ENCODE measurements at places on chromosomes 5 and 9. TPM values are rescaled to one million over a fixed set of nuclear protein-coding genes. Genes with fewer than 3 reads are reported as not detected.
A peak's percentile ranks its signal among the peaks of the same experiment; 100 is the strongest.

GRCh38 chr5:171801839-171802238, 16.2 kb downstream of the SMIM23 start:
- DNase-seq = no peak

DNA sequence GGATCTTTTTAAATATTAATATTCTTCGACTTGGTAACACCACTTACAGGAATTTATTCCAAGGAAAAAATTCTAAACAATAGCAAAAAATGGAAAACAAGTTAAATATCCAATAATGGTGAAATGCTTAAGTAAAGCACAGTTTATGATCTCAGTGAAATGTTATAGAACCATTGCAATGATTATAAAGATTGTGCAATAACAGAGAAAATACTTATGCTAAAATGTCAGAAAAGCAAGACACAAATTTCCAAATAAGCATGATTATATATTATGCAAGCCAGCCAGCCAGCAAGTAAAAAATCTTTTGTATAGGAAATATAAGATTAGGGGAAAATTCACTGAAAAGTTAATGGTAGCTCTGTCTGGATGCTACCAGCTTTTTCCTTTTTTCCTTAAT, 102.7 kb upstream of the EFNA5 start:
- no peak for DNase-seq

DNA sequence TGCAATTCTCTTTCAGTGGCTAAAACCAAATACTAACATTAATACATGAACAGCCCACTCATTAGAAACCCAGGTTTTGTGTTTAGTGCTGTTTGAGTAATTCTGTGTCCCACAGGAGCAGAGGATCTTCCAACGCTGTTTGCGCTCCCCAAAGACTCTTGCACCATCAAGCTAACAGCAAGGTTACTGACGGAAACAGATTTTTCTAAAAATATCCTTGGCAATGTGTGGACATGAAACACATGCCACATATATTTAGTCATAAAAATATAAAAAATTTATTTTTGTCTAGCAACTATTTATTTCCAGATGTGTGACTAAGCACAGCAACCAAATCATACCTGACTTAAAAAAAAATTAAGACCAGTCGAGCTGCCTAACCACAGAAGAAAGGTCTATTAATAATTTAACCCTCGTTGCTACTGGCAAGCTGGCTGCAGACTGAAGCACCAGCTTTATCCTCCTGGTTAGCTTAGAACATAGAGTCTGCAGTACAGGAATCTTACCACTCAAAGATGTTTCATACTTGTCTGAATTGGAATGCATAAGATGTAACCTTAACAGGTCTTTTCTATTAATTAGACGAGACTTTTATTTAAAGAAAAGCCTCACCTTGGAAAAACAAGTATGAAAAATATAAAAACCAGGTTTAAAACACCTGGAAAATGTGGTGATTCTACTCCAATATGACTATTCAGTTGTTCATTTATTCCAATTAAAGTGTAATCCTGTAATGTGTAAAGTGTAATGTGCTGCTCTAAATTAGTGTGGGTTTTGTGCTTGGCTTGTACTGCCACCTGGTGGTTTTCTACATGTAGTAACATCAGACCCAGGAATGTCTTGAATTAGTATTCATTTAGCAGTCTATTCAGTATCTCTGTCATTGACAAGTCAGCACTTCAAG, 272.5 kb downstream of the EPB41L4A start:
- DNase-seq = peak; percentile 70

GRCh38 chr5:134463991-134464760, 52.5 kb upstream of the CDKN2AIPNL start:
- DNase-seq = peak; percentile 18

DNA sequence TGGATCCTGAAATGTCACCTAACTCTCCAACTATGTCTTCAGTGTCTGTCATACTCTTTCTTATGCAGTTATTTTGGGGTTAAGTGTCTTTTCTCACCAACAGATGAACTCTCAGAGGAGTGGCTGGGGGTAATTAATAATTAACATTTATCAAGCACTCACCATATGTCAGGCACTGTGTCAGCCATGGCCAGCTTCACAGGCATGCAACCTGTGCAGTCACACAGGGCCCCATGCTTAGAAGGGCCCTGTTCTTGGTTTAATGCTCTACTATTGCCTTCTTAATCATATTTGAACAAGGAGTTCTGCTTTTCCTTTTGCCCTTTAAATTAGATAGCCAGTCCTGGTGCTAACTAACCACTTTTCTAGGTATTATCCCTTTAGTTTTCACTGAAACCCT, 3.4 kb upstream of the GRPEL2 start:
- DNase-seq = no peak

DNA sequence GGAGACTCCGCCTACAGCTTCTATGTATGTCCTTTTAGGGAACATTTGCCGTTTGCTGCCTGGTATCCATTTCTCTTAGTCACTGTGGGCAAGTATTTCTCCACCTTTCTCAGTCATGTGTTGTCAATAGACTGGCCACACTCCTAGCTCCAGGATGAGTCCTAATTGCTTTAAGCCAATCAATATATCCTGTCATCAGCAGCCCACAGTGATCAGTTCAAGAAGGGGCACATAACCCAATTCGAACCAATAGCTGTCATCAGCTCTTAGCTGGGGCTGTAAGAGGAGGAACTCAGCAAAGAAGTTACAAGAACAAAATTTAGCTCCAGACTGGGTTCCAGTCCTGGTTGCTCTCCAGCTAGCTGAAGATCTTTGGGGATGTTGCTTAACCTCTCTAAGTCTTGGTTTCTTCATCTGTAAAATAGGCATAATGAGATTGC, 70.7 kb upstream of the MAN2A1 start:
- no peak for DNase-seq

GRCh38 chr5:89417990-89418389, 535.0 kb upstream of the MEF2C start:
- DNase-seq = no peak

- DNase-seq = no peak
These were observed 121.0 kb downstream of the PDZD2 start for GRCh38 chr5:31759925-31760324.

GRCh38 chr5:126499853-126500342, 76.7 kb downstream of the GRAMD2B start:
- DNase-seq = no peak

GRCh38 chr5:131976414-131977211, 31.1 kb upstream of the MEIKIN start:
- peak; percentile 35 for DNase-seq

GRCh38 chr5:124236361-124237205, 509.9 kb downstream of the ZNF608 start:
- DNase-seq = no peak

- no peak for DNase-seq
These were observed 7.7 kb upstream of the SEMA5A start for GRCh38 chr5:9553561-9553960.

DNA sequence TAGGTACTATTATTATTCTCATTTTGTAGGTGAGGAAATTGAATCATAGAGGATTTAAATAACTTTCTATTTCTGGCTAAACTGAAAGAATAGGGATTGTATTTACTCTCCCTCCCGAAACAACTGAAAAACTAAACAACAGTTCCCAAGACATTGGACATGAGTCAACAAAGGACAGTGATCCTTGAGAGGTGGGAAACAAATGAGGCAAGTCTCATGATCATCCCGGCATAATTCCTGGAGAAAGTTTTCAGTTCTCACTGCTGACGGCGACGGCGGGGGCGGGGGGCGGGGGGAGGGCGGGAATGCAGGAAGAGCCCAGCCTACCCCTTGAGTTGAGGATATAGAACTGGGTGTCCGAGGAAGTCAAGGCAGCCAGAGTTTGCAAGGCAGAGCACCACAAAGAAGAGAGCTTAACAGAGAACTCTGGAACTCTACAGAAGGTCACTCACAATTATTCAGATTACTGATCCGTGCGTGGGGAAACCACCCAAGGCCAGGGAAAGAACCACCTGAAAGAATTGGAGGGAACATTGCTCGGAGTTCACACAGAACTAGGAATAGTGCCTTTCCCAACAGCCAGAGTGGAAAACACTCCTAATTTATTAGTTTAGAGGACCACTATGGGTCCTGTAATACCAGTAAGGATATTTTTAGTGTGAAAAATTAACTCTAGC, 27.4 kb upstream of the WHRN start:
- no peak for DNase-seq

- no peak for DNase-seq
These were observed 214.7 kb downstream of the IRX2 start for GRCh38 chr5:2536632-2537377.

DNA sequence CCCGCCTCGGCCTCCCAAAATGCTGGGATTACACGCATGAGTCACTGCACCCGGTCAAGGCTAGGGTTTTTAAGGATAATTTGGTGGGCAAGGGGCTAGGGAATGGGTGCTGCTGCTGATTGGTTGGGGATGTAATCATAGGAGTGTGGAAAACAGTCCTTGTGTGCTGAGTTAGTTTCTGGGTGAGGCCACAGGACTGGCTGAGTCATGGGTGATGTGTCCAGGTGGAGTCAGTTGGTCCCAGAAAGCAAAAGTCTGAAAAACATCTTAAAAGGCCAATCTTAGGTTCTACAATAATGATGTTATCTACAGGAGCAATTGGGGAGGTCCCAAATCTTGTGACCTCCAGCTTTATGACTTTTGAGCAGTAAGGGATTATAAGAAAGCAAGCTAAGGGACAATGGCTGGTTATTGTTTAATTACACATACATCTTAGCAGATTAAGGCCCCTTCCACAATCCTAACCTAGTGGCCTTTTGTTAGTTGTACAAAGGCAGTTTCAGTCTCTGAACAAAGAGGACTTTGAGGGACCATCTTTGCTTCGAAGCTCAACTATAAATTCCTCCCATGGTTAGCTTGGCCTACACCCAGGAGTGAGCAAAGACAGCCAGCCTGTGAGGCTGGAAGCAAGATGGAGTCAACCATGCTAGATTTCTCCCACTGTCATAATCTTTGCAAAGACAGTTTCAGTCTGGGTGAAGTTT, 5.5 kb upstream of the AOPEP start:
- no peak for DNase-seq

- DNase-seq = no peak
These were observed 228.7 kb downstream of the TUSC1 start for GRCh38 chr9:25449503-25449902.

- DNase-seq = no peak
These were observed 154.3 kb upstream of the ZNF618 start for GRCh38 chr9:113721856-113722255.

- DNase-seq = no peak
These were observed 141.6 kb upstream of the SPRY4 start for GRCh38 chr5:142466195-142466971.

- DNase-seq = no peak
These were observed 145.3 kb upstream of the RAPGEF1 start for GRCh38 chr9:131885144-131885609.

DNA sequence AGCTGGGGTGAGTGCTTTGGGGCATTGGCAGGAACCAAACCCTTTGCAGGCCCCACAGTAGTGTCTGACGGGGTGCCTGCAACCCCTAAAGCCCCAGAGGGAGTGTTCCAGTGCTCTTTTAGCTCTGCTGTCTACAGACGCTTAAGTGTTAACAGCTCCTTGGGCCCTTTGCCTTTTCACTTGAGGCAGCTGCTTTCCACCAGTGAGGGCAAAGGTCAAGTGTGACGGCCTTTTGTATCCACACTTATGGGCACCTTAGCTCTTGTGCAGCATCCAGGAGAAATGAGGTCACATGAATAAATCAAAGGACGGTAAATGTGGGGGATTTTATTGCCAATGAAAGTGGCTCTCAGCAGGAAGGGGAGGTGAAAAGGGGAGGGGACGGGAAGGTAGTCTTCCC, 241.4 kb upstream of the PCSK5 start:
- no peak for DNase-seq

- DNase-seq = no peak
These were observed 21.9 kb upstream of the SPINK14 start for GRCh38 chr5:148146487-148146886.

DNA sequence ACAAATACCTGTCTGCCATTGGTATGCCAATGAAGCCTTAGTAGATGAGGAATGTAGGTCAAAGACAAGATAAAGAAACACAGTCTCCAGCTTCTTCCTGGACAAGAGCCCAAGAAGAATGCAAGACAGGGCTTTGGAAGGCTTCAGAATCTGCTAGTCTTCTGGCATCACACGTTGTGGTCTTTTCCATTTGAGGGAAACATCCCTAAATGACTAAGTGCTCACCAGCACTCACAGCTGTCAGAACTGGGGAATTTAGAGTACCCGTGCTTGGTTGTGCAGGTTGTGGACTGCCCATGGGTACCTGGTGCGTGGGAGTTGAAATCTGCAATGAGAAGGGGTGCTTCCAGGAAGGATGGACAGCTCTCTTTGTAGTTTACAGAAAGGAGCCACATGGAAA, 27.1 kb upstream of the NFIB start:
- DNase-seq = no peak

- DNase-seq = peak; percentile 65
These were observed 467 bp downstream of the C9orf78 start for GRCh38 chr9:129834489-129835127.

DNA sequence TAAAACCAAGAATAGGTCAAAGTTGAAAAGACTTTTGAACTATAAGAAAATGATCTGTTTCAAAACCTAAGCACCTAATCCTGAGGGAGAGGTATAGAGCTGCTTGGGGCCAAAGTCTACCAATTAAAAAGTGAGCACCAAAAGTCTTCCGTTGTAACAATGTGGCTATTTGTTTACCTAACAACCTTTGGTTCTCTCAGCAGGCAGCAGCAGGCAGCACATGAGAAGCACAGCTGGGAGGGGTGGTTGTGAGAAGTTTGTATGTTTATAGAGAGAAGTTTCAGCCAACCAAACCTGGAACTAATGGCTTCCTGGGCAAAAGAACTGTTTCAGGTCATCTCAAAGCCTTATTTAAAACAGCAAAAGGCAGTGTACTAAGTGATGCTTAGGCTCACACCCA, 59.8 kb upstream of the TBC1D9B start:
- no peak for DNase-seq

GRCh38 chr9:21295992-21296391, 9.1 kb downstream of the IFNA5 start:
- no peak for DNase-seq

- DNase-seq = peak; percentile 84
These were observed 5.0 kb upstream of the RNF44 start for GRCh38 chr5:176542135-176542595.

Gene CPLANE1
- 9.3 TPM for total RNA-seq

Gene PCDHB11
- total RNA-seq = not detected

Gene CCNJL
- total RNA-seq = 0.23 TPM

Gene FBP2
- total RNA-seq = not detected

Gene RELL2
- 35.8 TPM for total RNA-seq

Gene GABRA1
- total RNA-seq = not detected

Gene PRDM9
- not detected for total RNA-seq

Gene MEGF10
- not detected for total RNA-seq

Gene GPR21
- total RNA-seq = 0.37 TPM

All from activated CD8-positive, alpha-beta memory T cell treated with anti-CD3 and anti-CD28 coated beads, Interleukin-2, amount 10 ng/mL, durations not matched to agents 7 days and 5 days (primary cell).